Stimulated activated CD8-positive, alpha-beta memory T cell treated with anti-CD3 and anti-CD28 coated beads, Interleukin-7, amount 100 ng/mL, for 24 hours (primary cell): ENCODE measurements at places on chromosomes 11 and 22.

- no peak for DNase-seq
Measured at GRCh38 chr11:134069426-134070341, 812 bp downstream of the JAM3 start.

DNA sequence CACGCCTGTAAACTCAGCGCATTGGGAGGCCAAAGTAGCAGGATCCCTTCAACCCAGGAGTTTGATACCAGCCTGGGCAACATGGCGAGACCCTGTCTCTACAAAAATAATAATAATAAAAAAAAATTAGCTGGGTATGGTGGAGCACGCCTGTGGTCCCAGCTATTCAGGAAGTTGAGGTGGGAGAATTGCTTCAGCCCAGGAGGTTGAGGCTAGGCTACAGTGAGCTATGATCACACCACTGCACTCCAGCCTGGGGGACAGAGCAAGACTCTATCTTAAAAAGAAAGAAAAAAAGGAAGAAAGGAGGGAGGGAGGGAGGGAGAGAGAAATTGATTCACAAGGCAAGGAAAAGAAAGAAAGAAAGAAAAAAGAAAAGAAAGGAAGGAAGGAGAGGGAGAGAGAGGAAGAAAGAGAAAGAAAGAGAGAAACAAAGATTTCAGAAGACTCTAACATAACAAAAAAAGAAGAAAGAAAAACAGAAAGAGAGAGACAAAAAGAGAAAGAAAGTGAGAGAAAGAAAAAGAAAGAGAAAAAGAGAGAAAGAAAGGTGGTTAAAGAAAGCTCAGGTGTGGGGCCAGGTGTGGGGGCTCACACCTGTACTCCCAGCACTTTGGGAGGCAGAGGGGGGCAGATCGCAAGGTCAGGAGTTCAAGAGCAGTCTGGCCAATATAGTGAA is 37.3 kb upstream of the MYH9 start:
- DNase-seq: no peak

DNA sequence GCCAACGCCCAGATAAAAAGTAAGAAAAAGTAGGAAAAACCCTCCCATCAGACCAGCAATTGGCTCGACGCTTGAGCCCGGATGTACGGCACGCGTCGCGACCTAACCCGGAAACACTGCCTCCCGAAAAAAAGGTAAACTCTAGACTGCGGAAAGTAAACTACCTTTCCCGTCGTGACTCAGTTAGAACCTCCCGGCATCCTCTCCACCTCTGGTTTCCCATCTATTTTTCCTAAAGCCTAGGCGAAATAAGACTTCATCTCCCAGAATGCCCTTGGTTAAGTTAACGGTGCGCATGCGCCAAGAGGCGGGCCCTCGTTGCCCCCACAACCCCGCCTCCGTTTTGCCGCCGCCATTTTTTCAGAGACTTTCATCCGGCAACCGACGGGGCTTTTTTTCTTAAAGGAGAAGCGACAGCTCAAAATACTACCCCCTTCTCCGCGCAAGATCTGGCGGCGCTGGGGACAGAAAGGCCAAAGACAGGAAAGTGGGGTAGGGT is 678 bp upstream of the ZFP91 start:
- peak; percentile 82 for DNase-seq

GRCh38 chr11:66363805-66364535 is 7.6 kb downstream of the SLC29A2 start:
- peak; percentile 65 for DNase-seq

- no peak for DNase-seq
Measured at GRCh38 chr11:81857386-81857785, 876.3 kb downstream of the FAM181B start.

DNA sequence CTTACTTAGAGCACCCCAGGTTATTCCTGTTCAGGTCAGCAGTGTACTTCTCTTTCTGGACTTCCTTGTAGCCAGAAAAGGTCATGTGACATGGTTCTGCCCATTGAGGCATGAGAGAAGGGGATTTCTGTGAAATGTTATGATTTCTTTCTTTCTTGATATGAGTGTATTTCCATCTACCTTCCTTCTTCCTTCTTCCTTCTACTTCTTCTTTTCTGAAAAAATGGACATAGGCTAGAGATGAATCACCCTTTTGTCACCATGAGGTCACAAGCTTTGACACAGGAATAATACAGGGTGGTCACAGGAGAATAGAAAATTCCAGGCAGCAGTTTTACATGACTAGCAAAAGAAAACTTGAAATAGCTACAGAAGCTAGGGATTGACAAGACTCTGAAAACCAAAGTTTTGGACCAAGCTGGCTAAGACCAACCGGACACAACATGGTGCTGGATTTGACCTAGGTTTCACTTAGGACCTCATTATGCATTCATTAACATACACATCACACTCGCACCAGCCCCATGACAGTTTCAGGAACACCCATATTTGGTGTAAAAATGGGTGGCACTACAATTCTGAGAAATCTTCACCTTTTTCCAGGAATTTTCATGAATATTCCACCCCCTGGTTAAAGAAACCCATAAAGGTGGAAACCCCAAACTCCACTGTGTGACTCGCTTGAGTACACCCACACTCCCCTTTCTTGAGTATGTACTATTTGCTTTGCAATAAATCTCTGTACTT is 21.2 kb upstream of the MAP6 start:
- no peak for DNase-seq

DNA sequence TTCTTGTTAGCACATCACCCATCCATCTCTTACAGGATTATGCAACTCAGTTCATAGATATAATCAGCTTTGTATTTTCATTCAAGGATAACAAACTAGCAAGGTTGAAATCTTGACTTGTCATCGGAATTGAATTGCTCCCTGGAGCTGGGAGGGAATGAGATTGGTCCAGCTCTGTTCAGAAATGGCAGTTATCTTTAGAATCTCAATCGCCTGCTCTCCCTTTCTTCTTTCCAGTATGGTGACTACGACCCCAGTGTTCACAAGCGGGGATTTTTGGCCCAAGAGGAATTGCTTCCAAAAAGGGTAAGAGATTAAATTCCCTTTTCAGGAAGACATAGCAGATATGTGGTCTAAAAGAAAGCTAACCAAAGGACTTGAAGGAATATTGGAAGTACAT is 51.0 kb downstream of the NF2 start:
- no peak for DNase-seq

GRCh38 chr22:50687829-50688228 is 15.2 kb downstream of the SHANK3 start:
- DNase-seq: no peak

GRCh38 chr11:26063915-26064314 is 268.0 kb upstream of the ANO3 start:
- DNase-seq: no peak
